ENCODE measurements at places on chromosomes 6 and 20.
A peak's percentile ranks its signal among the peaks of the same experiment; 100 is the strongest.

GRCh38 chr6:128767705-128768104 is 115.2 kb upstream of the LAMA2 start:
- no peak for DNase-seq

DNA sequence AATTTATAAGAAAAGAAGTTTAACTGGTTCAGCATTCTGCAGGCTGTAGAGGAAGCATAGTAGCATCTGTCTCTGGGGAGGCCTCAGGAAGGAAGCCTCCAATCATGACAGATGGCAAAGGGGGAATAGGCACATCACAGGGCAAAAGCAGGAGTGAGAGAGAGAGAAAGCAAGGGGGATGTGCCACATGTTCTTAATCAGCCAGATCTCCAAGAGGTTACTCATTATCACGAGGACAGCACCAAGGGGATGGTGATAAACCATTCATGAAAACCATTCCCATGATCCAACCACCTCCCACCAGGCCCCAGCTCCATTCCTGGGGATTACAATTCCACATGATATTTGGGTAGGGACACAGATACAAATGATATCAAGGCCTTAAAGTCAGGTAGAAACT is 217.5 kb upstream of the TCF21 start:
- DNase-seq, result no peak

DNA sequence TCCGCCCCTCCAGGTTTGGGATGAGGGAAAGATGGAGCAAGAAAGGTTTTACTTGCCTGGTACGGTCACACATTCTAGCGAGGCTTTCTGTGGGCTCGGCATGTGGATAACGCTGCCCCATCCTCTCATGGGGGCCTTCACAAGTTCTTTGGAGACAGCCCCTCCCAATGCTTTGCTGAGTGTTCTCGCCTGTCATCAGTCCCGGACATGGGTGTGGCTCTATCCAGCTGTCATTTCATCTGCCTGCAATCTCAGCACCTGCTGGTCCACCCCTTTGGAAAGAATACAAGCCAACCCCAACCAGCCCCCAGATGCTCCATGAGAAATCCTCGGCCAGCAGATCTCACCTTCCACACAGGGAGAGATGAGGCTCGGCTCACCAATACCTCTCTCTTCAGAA is 30.3 kb upstream of the MDGA1 start:
- DNase-seq, result no peak

DNA sequence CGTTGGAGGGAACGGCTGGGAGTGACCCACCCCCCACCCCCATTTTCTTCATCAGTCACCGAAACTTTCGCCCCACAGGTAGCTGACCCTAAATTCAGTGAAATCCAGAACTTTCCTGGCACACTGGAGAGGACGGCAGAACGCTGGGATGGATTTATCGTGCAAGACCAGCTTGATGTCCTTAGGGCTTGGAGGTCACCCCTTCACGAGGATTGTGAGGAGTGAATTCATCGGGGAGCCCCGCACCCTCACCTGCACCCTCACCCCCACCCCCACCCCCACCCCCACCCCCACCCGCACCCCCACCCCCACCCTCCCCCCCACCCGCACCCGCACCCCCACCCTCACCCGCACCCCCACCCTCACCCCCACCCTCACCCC is 13.3 kb upstream of the TCFL5 start:
- DNase-seq, result no peak

DNA sequence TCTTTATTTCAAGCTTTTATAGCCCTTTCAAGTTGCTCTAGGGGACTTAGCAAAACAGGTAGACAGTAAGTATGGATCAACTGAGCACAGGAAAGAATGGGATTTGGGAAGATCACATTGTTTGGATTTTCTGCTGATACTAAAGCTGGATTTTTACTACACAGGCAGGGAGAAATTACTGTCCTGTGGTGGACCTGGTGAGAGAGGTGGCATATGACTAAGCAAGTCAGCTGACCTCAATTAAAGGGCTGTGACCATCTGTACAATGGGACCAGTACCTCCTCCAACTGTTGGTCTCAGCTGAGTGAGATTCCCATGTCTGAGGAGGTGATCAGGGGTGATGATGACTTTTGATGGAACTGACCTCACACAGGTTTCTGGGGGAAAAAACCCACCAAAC is 28.0 kb downstream of the RREB1 start:
- DNase-seq, result no peak

DNA sequence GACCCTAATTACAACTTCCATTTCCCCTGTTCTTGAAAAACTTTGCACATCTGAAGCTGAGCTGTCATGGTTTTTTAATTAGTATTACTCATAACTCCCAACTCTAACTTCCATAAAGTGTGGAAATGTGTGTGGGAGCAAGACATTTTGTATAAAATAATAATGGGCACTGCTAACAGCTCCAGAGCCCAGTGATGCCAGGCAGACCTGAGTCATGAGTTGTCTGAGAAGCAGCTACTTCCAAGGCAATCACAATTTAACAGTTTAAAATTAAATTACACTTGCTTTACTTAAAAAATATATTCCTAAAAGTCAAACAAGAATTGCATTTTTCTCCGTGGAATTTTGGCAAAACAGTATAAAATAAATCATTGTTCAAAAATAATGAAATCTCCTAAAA is 6.4 kb downstream of the SLC2A12 start:
- DNase-seq, result no peak

- DNase-seq, result no peak
Measured at GRCh38 chr6:79707621-79708020, 76.5 kb downstream of the SH3BGRL2 start.

DNA sequence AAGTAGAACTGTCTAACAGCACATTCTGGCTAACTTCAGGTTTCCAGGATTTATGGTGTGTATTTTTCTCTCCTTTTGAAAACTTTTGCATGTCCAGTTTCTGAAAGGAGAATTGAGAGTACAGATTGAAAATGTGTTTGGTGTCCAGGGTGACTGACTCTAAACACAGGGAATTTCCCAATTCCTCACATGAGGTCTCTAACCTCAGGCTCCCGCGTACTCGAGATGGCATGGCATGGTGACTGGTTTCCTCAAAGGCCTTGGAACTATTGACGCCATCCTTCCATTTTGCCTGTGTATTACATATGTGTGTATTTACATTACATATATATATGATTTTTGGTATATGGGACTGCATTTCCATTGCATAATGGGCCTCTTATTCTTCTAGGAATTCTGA is 52.5 kb downstream of the PRND start:
- DNase-seq, result no peak

DNA sequence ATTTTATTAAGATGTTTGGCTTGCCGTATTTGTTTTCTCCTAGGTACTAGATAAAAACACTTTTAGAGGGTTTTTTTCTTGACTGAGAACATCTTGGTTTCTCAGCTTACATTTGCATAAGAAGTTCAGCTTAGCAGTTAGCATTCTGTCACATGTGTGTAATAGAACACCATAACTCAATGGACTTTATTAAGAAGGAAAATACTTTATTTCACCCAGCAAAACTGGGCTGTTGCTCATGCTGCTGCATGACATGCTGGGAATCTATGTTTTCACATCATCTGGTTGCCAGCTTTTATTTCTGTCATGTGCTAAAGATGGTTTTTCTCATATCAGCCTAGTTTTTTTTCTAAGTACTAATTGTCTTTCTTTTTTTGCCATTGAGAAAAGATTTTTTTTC is 144.6 kb downstream of the UTRN start:
- no peak for DNase-seq

DNA sequence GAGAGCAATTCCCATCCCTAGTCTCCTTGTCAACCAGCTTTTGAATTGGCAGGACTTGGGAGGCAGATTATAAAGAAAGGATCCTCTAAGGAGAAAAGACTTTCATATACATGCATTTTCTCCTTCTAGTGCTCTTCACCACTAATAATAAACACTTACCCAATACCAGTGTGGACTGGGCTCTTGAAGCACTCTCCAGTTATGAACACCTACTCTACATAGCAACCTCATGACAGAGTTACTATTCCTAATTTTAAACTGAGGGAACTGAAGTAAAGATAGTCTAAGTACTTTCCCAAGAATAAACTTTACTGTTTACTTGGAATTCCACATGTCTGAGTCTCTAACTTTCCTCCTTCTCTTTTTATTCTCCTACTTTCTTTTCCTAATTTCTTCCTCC is 4.8 kb downstream of the COL9A1 start:
- no peak for DNase-seq

- peak; percentile 68 for DNase-seq
Measured at GRCh38 chr6:73854998-73855718, 159.2 kb downstream of the CD109 start.

GRCh38 chr20:45489083-45489531 is 19.6 kb downstream of the WFDC2 start:
- DNase-seq, result no peak

GRCh38 chr6:73050706-73051105 is 174.6 kb downstream of the KHDC1L start:
- no peak for DNase-seq

- no peak for DNase-seq
Measured at GRCh38 chr20:51665543-51666118, 102.6 kb downstream of the ATP9A start.

DNA sequence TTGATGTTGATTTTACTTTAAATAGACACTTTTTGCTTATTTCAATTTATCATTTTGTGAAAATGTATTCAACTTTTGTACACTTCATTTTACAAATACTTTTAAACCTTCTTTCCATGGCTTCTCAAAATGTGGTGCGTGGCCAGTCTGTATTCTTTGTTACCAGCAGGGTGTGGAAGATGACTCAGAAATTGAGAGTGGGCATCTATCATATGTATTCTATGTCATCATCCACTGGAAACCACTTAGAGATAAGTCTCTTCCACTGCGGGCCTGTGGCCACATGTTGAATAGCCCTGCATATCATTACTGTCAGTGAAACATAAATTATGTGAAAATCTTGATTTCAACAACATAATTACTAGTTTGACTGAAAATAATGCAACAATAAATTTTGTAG is 52.6 kb upstream of the MC3R start:
- DNase-seq, result no peak

DNA sequence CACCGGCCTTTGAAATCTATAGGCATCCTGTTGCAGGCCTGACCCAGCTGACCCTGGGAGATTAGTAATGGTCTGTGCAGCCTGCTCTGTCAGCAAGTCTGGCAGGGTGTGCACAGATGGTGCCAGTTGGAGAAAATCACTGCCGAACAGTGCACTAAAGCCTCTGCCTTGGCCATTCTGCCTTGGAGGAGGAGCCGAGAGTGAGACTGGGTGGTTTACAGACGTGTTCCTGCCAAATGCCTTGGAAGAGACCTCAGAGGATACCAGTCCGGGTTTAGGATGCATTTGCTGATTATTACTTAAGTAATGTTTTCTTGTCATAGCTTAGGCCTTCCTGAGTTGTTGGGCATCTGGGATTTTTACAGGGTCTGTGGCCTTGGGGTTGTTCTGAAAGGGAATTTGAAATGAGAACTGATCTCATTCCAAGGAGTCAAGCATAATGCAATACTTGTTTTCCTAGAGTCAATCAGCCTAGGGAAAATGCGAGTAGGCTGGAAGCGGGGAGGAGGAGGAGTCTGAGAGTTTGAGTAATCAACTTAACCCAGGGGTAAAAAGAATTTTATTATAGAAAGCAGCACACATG is 292.1 kb downstream of the SOX4 start:
- no peak for DNase-seq

DNA sequence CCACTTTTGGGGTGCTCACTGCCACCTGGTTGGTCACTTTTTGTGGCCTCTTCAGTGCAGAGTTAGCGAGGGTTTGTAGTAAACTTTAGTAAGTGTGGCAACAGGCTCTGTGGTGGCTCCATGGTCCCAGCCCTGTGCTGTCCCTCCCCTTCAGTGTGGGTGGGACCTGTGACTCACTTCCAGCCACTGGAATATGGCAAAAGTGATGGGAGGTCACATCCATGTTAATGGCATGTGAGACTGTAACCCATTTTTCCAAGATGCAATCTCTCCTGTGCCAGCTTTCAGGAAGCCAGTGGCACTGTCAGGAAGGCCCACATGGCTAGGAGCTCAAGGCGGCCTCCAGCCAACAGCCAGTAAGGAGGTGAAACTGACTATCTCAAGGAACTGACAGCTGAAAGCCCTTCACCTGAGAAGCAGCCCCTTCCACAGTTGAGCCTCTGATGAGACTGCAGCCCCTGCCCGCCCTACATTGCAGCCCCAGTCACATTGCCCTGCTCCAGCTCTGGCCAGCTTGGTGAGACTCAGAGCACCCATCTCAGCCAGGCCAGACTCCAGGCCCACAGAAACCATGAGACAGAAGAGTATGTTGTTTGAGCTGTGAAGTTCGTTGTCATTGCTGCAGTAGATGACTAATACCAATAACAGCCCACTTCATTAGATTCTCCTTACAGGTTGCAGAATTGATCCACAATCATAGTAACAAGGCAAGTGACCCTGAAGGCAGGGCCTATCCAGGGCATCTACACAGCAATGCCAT is 13.1 kb upstream of the CST7 start:
- no peak for DNase-seq

DNA sequence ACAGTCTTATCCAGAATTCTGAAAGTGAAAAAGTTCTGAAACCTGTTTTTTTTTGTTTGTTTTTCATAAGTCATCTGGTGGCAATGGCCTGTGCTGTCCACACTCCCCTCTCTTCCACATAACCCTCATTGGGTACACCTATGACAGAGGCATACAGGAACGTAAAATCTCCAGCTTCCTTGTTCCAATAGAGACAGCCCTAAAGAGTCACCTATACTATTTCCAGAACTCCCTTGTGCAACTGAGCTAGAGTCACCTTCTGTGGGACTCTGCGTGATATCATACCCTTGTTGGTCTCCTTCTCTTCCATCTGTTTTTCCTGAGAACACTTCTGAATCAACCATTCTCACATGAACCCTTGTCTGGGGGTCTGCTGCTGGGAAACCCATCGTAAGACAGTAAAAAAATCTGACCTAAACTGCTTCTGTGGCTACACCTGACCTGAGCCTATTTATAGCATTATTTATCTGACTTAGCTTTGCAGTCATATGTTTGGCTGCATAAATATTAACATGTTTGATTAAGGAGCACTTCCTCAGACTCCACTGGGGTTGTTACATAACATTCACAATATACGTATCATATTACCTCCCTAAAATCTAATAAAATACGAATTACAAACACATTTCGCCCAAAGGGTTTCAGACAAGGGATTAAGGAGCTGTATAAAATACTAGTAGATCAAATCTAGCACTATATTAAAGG is 151.9 kb downstream of the PTPRT start:
- DNase-seq, result no peak

DNA sequence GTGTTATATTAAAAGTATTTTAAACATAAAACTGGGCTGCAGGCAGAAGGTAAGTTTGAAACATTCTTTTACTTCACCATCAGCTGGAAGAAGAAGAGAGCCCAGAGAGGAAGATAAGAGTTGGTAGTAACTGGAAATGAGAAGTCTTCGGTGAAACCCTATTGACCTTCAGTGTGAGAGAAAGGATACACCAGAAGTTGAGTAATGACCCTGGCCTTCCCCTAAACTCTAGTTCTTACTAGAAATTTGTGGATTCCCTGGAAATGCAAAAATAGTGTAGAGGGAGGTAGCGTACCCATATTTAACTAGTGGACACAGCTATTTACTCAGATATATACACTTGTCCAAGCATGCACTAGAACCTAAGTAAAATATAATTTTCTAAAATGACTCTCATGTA is 8.0 kb upstream of the EPM2A start:
- DNase-seq, result no peak

GRCh38 chr6:100856146-100856545 is 25.0 kb downstream of the ASCC3 start:
- DNase-seq, result no peak

Measured in KBM-7 (cell line).